KBM-7 (cell line): ENCODE measurements at places on chromosomes 3 and 15.

- DNase-seq: no peak
These were observed 101.8 kb downstream of the DNAJB8 start for GRCh38 chr3:128364808-128365360.

GRCh38 chr15:94312946-94313345 is 81.6 kb downstream of the MCTP2 start:
- no peak for DNase-seq

- DNase-seq: no peak
These were observed 36.3 kb downstream of the GABPB1 start for GRCh38 chr15:50318697-50319096.

DNA sequence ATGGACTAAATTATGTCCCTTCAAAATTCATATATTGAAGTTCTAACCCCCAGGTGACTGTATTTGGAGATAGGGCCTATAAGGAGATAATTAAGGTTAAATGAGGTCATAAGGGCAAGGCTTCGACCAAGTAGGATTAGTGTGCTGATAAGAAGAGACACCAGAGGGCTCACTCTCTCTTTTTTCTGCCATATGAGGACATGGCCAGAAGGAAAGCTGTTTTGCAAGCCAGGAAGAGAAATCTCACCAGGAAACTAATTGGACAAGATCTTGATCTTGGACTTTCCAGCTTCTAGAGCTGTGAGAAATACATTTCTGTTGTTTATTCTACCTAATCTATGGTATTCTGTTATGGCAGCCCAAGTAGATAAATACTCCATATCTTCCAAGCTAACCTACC is 503.6 kb upstream of the NAALADL2 start:
- DNase-seq: peak; percentile 20

DNA sequence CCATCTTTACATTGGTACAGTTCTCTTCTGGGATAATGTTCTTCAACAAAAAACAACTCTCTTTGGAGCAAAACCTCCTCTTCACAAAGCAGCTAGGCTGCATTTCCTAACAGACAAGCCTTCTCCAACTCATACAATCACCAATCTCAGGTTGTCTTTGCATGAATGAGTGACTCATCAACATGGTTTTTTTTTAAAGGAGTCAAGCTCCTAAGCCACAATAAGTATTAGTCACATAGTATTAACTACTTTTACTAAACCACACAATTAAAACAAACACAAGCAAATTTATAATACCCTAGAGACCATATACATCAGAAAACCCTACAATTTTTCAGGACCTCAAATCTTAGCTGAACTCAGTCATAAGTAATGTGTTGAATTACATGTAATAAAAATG is 137.4 kb downstream of the TBC1D5 start:
- DNase-seq: no peak

GRCh38 chr15:96234109-96234892 is 96.2 kb upstream of the NR2F2 start:
- no peak for DNase-seq

- DNase-seq: no peak
These were observed 7.2 kb downstream of the RTF1 start for GRCh38 chr15:41423979-41424659.

DNA sequence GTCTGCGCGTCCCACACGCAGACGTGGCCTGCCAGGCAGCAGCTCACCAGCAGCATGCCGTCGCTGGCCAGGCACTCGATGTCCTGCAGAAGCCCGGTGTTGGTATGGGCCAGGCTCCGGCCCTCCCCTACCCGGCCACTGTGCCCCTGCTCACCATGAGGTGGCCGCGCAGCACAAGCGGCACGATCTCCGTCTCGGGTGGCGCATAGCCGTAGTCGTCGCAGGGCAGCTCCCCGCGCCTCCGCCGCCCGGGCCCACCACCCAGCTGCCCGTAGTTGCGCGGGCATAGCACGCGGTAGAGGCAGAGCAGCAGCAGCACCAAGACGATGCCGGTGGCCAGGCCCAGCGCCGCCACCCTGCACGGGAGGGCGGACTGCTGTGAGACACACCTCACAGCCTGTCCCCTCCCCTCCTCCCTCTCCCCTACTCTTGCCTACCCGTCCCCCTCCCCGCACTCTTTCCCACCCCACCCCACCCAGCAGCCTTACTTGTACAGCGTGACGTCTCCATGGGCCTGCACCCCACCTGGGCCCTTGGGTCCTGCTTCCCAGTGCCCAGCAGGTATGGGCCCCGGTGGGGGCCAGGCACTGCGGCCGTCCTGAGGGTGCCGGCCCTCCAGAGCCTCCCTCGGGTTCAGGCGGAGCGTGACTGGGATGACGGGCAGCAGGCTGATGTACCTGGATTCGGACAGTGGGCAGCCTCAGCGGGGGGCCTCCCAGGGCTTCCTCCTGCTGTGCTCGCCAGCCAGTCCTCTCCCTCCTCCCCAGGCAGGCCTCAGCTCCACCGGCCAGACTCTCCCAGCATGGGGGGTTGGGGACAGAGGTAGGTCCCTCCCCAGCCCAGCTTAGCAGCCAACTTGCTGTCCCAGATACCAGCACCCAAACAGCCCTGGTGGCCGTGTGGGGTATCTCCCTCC is 37.6 kb downstream of the PTPN23 start:
- DNase-seq: no peak

DNA sequence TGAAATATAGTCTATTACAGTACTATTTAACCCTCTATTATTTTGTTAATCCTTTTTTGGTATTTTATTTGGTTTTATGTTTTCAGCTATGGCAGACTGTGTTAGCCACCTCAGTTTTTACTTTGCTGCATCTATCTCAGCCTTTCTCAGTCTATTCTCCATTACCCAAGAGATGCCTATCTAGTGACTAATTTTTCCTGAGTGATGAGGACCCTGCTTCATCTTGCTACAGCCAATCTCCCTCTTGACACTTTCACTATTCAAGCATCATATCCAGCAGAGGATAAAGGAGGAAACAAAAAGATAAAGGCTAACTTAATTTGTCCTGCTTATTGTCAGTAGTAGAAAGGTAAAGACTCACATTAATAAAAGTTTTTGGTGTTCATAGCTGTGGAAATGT is 141.8 kb upstream of the NECTIN3 start:
- no peak for DNase-seq

DNA sequence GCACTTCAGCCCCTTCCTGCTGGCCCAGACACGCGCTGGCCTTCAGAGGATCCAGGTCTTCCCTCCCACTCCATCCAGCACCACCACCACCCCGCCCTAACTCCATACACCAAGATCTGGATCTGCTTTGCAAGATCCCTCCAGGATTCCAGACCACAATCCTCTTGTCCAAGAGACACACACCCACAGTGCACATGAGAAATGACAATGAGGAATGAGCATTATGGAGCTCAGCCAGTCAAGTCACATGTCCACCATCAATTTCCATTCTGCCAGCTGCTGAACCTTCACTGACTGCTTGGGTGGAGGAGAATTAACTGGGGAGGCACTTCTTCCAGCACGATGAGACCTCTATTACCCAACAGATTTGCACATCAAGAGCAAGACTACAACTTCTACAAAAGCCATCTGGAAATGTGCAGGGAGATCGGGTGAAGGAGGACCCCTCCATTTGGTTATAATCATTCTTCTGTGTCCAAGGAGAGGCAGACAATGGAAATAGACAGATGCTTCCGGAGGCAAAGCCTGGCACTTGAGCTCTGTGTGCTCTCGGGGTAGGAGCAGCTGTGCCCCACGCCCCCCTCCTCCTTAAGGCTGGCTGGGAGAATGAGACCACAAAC is 12.3 kb upstream of the SPATA12 start:
- DNase-seq: peak; percentile 83

DNA sequence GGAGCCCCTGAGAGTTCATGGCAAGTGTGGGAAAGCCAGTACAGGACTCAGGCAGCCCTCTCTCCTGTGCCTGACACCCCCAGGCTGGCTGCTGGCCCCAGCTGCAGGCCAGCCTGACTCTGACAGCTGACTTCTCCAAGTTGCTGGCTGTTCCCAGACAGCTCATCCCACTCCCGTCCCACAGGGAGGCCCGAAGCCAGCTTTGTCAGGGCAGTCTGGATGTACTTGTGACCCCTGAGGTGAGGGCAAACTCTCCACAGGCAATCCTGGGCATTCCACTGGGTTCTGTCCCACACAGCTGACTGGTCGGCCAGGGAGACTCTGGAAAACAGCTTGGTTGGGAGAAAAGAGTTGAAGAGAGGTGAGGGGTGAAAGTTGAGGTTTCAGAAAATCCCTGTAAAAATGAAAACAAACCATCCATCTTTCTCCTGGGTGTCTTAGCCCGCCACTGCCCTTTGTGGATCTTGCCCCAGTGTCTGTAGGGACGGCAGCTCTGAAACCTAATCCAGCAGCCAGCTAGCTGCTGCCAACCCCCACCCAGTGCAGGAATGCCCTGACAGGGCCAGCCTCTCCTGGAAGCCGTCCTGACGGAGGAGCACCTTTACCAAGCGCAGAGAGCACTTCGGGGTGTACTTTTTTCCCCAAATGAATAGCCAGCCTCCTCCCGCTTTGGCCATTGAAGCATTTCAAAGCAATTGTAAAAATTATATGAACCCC is 87.9 kb downstream of the DNAJB8 start:
- DNase-seq: no peak

DNA sequence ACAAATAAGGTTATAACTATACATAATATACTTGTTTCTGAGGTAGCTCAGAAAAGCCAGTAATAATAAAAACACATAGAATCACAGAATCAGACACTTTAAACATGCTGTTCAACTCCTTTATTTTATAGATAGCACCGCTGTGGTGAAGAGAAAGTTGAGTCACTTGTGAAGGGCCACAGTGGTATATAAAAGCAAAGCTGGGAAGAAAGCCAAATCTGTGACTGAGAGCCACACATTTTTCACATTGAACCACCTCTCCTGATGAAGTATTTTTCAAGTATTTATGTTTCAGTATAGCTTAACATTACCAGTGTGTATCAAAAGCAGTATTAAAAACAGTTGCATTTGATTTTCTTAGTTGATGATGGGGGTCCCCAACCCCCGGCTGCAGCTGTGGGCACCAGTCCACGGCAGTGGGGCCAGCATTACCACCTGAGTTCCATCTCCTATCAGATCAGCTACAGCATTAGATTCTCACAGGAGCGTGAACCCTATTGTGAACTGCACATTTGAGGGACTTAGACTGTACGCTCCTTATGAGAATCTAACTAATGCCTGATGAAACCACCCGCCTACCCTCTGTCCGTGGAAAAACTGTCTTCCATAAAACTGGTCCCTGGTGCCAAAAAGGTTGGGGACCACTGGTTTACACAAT is 46.2 kb downstream of the TBL1XR1 start:
- peak; percentile 34 for DNase-seq

DNA sequence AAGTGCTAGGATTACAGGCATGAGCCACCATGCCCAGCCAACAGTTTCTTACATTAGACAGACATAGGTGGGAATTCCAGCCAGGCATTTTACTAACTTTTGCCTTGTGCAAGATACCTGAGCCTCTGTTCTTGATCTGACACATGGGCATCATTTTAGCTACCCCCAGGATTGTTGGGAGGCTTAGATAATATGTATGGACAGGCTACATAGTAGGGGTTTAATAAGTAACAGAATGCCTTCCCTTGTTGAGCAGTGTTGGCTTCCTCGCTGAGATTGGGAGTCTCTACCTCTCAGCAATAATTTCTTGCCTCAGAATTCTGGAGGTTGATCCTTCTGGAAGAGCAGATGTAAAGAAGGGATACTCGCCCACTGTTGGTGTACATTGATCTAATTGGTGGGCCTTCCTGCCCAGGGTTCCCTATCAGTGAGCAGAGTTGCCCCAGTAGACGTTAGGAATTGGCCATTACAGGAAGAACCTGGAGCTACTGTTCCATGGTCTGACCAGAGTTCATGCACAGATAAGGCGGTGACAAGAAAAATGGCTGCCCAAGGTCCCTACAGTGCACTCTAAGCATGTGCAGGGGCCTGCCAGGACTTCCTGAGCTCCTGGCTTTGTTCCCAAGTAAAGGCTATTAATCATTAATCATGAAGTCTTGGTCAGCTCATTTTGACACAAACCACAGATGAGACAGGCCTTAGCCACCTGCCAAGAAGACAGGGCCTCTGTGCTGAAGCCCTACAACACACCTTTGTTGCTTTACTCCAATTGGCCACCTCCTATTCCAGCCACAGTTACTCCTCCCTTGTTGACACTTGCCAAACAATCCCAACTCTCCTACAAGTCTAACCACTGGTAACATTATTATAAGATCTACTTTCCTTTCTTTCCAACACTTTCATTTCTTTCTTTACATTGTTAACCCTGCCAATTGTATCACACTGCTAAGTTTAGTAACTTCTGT is 5.0 kb upstream of the IL17RE start:
- DNase-seq: no peak

DNA sequence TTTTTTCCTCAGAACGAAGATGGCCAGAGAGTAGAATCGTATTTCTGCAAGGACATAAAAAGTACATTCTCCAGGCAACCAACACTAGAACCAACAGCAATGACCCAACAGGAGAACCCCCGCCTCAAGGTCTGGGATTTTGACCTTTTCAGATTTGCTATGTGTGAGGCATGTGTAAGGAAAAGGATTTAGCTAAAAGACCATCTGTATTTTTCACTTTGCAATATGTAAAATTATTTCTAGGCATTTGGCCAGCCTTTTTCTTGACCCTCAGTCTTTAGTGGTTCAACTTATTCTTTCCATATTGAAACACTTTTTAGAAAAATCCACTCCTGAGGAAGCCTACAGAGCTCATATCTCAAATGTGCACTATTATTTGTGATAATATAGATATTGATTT is 219.2 kb upstream of the GOLGA6L4 start:
- DNase-seq: no peak

DNA sequence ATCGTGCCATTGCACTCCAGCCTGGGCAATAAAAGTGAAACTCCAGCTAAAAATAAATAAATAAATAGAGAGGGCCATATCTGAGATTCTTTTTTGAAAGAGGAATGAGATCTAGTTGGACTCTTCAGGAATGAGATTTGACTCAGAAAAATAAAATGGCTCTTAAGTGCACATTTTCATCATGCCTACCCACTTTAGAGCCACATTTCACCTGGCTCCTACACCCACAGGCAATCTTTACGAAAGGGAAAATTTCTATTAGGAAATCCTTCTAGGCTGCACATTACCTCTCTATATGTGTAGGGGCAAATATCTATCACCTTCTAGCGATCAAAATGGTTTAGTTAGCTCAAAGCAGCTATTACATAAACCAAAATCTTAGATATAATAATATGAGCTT is 16.9 kb upstream of the NLGN1 start:
- no peak for DNase-seq
